SIG-M5 (cell line): ENCODE measurements at places on chromosomes 6 and 20.

- DNase-seq, result no peak
Measured at GRCh38 chr20:13325033-13325432, 104.0 kb downstream of the ISM1 start.

- no peak for DNase-seq
Measured at GRCh38 chr6:20013066-20013861, 176.1 kb downstream of the ID4 start.

DNA sequence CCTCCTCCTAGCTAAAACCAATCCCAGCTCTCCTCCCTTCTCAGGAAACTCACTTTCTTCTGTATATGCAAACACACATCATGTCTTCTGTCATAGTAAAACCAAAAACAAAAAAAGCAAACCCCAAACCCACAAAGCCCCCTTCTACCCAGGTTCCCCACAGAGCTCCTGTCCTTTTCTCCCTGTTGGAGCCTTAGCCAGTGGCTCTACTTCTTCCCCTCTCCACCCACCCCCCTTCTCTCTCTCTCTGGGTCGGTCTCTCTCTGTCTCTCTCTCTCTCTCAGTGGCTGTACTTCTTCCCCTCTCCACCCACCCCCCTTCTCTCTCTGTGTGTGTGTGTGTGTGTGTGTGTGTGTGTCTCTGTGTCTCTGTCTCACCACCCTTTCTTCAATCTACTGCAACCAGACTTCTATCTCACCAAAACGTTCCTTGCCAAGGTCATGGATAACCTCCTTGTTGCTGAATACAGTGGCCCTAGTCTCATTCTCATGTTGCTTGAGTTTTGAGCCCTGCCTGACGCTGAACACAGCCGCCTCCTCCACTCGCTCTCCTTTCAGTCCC lies 8.7 kb upstream of the OSER1 start:
- DNase-seq, result no peak

DNA sequence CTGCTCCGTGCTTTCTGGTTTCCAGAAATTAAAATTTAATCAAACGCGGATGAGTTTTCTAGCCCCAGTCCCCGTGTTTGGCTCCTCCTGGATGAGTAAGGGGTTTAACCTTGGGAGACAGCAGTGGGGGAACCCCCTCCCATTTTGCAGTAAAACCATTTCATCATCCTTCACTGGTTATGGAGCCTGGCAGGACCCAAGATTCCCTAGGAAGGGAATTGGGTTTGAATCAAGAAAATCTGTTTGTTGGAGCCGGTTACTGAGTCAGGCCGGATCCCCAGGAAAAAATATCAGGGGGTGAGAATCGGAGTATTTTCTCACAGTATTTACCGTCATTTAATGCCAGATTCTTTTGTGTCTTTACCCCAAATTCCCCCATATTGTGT lies 754 bp downstream of the YWHAB start:
- DNase-seq, result no peak

GRCh38 chr20:19466206-19466928 lies 253.9 kb downstream of the SLC24A3 start:
- DNase-seq, result no peak

GRCh38 chr6:133894795-133895358 lies 6.0 kb downstream of the TCF21 start:
- DNase-seq, result no peak

- no peak for DNase-seq
Measured at GRCh38 chr6:6547110-6547879, 41.2 kb upstream of the LY86 start.

GRCh38 chr6:136547336-136547735 lies 2.9 kb downstream of the MAP7 start:
- no peak for DNase-seq

GRCh38 chr6:55239099-55239498 lies 64.8 kb downstream of the HCRTR2 start:
- no peak for DNase-seq

- DNase-seq, result no peak
Measured at GRCh38 chr6:89862273-89862672, 32.0 kb upstream of the GJA10 start.
